Gastroesophageal sphincter (tissue), 4 donors: ENCODE measurements at places on chromosomes 2 and 18. TPM values are rescaled to one million over a fixed set of nuclear protein-coding genes. Genes with fewer than 3 reads are reported as not detected.

- ATAC-seq: no peak
Measured at GRCh38 chr18:53971331-53971730, 253.1 kb downstream of the MBD2 start.

DNA sequence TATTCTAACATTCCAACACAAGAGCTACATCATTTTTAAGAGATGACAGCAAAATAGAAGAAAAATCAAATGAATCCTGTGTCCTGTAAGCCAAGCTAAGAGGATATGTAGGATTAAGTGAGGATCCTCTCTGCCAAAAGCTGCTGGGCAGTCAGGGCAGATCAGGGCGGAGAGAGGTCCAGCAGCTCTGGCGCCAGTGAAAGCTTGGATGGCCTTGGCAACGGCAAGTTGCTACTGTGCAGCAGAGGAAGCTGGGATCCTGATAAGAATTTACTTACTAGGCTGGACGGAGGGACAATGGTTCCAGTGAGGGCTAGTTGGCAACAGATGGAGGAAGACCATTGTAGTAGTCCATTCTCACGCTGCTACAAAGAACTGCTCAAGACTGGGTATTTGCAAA is 391.5 kb downstream of the XIRP2 start:
- ATAC-seq: no peak

- ATAC-seq: no peak
Measured at GRCh38 chr2:171247741-171248662, 87.3 kb upstream of the TLK1 start.

- ATAC-seq: no peak
Measured at GRCh38 chr2:240737958-240738357, 46.3 kb downstream of the AQP12A start.

- no peak for ATAC-seq
Measured at GRCh38 chr2:83826577-83826976, 632.5 kb downstream of the SUCLG1 start.

GRCh38 chr2:229344151-229344551 is 73.1 kb upstream of the PID1 start:
- no peak for ATAC-seq

DNA sequence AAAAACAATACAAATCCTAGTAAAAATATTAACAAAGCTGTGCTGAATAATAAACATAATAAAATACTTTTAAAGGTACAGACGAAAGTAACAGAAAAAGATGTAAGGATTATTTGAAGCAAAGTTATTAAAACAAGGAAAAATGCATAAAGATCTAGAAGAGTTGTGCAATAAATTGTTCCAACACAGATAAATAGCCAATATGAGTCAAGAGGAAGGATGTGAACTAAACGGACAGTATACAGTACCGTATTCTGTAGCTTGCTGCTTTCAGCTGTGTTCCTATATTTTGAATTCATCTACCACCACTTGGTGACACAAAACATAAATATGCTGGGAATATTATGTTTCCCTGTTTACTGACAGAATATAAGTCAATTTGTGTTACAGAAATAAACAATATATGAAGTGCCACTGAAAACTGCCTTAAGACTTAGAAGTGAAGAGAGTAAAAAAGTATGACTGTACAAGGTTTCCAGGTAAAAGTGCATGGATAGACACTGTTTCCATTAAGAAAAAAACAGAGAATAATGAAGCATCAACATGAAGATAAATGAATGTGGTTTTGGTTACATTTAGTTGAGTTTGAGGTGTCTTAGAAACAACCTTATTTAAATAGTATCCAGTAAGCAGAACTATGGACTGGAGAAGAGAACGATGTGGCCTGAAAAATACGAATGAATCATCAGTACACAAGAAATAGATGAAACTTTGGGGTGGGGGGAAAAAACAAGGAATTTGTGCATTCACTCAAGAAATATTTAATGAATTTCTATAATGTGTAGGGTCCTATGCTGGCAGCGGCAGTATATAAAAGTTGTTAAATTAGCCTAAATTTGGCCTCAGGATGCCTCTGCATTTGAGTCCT is 13.1 kb downstream of the PPP3R1 start:
- ATAC-seq: no peak

GRCh38 chr2:61759005-61759404 is 94.9 kb downstream of the FAM161A start:
- ATAC-seq: peak; percentile 34

GRCh38 chr2:66849153-66849755 is 414.3 kb downstream of the MEIS1 start:
- ATAC-seq: no peak

DNA sequence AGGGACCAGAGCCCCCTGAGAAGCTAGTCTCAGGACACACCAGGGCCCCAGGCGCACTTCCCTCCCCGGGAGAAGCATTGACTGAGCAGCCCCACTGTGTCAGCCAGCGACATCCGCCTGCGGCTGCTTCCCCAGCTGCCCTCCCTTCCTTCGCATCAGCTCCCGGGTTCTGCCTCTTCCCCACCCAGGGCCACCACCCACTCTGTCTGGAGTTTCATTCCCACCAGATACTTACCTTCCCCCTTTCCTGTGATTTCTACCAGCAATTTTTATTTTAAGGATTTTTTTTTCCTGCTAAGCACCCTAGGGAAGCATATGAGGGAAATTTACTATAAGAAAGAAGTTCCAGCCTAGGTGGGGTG is 99.2 kb downstream of the SMAD7 start:
- peak; percentile 40 for ATAC-seq

GRCh38 chr18:65282096-65282495 is 468.7 kb upstream of the CDH7 start:
- no peak for ATAC-seq

DNA sequence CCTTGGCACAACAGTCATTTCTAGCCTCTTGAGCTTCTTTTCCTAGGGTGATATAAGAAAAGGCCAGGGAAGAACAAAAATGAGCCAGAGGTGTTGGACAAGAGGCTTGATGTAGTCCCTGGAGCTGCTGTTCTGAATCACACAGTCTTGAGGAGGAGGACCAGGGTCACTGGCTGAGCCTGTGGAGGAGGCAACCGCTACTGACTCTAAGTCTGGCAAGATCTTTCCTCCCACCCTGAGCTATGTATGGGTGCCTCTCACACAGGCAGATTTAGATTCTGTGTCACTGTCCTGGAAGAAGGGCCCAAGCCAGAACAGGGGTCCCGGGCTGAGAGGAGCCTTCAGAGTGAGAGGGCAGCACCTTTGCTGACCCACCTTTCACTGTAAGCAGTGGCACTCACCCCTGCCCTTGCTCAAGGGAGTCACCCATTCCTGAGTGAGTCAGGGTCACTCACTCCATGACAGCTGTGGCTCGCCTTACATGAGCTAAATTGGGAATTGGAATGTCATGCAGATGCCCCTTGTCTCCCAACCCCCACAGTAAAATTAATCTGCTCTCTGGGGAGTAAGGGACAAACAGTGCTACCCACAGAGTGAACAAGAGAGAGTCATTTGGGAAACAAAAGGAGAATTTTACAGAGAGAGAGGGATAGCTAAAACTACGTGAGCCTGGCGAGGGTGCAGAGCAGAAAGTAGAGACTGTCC is at the start of gene TRIM54:
TSS of gene TRIM54 (plus strand) at position 575 of the 705 bp plus-strand sequence. CDS start 303 bp downstream, outside the sequence.
- ATAC-seq: no peak

DNA sequence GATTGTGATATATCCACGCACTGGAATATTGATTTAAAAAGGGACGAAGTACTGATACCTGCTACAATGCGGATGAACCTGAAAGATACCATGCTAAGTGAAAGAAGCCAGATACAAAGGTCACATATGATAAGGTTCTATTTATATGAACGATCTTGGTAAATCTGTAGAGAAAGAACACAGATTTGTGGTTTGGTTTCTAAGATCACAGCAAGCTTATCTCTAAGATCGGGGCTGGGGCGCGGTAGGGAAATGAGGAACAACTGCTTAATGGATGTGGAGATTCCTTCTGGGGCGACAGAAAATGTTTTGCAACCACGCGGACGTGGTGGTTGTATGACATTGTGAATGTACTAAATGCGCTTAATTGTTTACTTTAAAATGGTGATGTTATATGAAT is 60.1 kb downstream of the NEDD4L start:
- ATAC-seq: no peak

- ATAC-seq: no peak
Measured at GRCh38 chr2:23788100-23788499, 138.8 kb downstream of the ATAD2B start.

DNA sequence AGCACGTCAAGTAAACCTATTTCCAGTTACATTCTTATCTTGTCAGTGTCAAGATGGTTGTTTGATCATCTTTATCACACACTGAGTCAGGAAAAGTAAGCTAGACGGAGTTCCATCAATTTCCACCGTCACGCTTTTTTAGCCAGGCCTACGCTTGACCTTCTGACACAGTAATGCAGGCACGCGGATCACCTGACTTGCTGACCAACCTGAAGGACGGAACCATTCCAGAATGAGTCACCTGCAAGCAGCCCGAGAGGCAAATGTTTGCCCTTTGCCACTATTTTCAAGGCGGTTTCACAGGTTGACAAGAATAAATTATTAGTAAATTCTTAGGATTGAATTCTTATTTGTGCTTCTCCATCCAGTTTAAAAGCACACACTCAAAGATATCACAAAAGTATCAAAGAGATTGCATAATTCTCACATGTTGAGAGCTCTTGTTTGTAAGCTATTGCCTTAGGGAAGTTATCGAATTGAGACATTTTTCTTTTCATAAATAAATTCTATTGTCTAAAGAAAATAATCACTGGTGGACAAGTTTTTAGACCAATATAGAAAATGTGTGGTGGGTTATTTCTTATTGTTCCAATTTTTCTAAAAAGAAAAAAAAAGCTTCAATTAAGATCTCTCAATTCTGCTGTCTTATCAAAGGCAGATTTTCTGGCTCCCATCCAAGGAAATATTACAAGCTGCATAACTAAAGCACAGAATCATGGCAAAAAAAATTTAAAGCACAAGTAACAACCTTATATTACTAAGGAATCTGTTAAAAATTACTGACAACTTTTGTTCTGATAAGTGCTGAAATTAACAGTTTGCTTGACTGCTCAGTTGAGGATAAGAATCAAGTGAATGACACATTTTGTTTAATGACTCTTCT is 31.9 kb downstream of the UXS1 start:
- ATAC-seq: no peak

DNA sequence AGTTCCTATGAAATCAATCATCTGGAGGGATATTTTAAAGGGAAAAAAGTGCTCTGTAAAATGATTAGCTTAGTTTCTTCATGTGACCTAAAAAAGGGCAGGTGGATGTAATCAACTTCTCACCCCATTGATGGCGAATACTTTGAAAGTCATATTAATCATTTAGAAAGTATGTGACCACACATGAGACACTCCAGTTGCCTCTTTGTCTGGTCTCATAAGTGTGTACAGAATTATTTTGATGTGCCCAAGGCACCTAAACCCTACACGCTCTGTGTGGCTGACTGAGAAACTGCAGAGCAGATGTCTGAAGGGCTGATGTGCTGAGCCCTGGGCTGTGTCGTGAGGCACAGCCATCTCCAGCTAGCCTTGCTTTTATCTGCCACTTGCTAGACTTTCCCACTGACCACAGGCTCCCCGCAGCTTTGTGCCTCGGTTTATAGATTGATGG is 26.9 kb downstream of the SGPP2 start:
- ATAC-seq: no peak

- ATAC-seq: no peak
Measured at GRCh38 chr2:179107737-179108136, 57.8 kb upstream of the CCDC141 start.

GRCh38 chr2:70546376-70546775 is 7.2 kb downstream of the TGFA start:
- ATAC-seq: no peak

TMEM178A gene
- total RNA-seq: 5.6 TPM

FMNL2 gene
- total RNA-seq: 28.7 TPM

MALL gene
- total RNA-seq: 28.3 TPM

DNAH7 gene
- 0.40 TPM for total RNA-seq

GAL3ST2 gene
- 0.40 TPM for total RNA-seq

IL1RN gene
- 2.8 TPM for total RNA-seq
